ENCODE measurements at places on chromosomes 16 and 17.
A peak's percentile ranks its signal among the peaks of the same experiment; 100 is the strongest.

- DNase-seq = no peak
These were observed 3.9 kb downstream of the TRPV2 start for GRCh38 chr17:16419074-16419928.

- DNase-seq = no peak
These were observed 17.9 kb downstream of the SNX29 start for GRCh38 chr16:11994143-11995119.

- DNase-seq = no peak
These were observed 1.8 kb upstream of the SLC16A3 start for GRCh38 chr17:82226809-82227628.

- no peak for DNase-seq
These were observed 42.6 kb downstream of the PIK3R5 start for GRCh38 chr17:8922928-8923327.

DNA sequence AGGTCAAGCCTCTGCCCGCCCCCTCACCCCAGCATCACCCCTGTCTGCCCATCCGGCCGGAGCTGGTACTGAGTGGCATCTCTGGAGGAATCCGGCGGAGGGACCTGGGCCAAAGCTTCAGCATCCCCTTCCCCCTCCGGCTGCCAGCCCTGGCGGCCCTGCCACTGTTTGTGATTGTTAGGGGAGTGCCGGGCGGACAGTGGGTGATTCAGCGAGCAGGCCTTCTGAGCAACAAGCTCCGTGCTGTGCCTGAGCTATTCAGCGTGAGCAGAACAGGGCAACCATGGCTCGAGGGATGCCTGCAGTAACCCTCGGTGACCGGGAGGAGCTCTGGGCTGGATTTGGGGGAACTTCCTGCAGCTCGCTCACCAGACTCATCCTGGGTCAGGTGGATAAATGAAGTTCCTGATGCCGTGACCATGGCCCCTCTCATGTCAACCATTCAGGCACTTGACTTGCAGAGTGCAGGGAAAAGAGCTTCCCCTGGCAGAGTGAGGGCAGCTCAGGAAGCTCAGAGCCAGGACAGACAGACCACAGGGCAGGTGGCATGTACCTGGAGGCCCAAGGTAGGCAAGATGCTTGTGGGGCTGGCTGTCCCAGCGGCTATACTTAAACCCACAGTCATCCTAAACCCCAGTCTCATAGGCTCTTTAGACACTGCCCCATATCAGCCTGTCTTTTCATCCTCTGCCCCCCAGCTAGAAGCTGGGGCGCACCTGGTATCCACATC lies 24.3 kb upstream of the MLKL start:
- DNase-seq = no peak

DNA sequence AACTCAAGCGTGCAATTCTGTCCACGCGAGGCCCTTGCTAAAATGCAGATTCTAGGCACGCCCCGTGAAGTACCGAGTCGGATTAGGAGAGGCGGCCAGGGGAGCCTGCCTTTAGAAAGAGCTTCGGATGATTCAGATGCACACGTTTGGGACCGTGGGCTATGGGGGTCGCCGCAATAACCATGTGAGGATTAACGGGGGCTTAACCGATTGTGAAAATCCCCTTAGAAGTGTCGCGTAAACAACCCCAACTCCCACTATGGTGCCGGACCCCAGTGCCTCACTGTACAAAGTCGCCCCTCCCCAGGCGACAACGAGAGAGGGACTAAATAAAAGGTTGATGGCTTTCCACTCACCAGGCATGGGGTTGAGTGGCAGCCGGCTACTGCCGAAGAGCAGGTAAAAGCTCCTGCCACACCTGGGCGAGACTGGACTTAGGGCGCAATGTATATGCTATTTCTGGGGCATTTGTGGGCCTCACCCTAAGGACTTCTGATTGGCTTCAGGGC lies 635 bp upstream of the SP2 start:
- no peak for DNase-seq

- DNase-seq = no peak
These were observed 170.5 kb downstream of the C16orf95 start for GRCh38 chr16:87146676-87147075.

- DNase-seq = no peak
These were observed 69.0 kb downstream of the SPECC1 start for GRCh38 chr17:20077978-20078685.

DNA sequence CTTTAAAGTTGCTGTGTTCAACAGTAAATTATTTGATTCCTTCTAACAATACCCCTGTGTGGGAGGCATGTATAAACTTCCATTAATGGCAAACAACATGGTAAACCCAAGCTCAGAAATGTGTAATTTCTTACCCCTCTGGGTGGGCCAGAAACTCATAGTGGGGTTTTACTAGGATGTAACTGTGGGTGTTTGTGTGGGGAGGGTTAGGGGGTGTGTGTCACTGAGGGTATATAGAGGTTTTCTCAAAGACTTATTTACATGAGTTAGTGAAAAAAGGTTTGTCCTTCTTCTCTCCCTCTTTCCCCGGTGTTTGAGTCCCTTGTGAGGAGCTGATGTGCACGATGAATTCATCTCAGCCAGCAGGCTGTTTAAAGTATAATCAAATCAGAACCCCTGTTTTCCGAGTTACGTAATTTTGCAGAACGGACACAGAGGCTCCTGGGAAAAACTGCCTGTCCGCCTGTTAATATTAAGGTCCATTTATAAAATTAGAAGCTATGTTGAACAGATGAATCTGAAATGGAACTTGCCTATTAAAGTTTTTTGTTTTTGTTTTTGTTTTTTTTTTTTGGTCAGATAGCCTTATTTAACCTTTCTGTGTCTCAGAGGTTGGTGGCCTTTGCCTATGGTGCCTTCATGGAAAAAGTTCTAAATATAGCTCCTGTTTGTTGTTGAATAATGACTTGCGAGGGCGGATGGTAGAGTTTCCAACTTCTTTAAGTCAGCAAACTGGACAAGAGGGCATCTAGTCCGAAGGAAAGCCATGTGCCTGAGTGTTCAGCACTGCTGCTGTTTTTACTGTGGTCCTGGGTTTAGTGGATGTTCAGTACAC lies 73.3 kb downstream of the MSI2 start:
- DNase-seq = no peak

GRCh38 chr16:85279825-85280545 lies 167.7 kb upstream of the CIBAR2 start:
- no peak for DNase-seq

- no peak for DNase-seq
These were observed 7.4 kb downstream of the MED13 start for GRCh38 chr17:62057696-62058095.

GRCh38 chr17:1785930-1786329 lies 24.1 kb downstream of the SERPINF1 start:
- DNase-seq = no peak

DNA sequence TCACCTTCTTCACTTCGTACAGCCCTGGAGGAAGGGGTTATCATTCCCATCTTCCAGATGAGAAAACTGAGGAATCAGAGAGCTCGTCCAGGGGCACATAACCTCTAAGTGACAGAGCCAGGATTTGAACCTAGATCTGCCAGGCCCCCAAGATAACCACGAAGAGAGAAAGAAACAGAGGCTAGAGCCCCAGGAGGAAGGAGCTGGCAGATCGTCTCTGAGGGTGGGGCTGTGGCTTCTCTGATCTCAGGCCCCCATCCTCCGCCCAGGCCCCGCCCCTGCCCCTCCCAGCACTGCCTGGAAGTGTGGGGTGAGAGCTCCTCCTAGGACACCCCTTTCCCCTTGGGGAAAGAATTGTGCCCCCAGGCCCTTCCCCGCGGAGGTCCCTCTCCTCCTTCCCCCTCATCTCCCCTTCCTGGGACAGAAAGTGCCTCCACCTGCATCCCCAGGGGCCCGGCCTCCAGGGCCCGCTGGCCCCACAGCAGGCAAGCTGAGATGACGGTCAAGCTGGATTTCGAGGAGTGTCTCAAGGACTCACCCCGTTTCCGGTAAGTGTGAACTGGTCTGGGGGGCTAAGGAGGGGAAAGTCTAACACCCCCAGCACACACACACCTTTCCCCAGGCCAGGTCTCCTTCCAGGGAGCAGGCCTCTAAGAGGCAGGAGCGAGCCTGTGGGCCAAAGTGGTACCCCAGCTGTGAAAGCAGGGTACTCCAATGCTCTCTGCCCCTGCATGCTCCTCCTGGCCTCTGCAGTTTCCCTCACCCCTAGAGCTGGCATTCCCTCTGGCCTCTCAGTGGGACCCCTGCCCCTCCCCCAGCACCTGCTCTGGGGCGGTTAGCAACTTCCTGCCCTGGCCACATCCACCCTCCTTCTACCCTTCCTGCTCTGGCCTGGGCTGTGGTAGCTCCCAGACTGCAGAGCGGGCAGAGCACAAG lies at the start of gene ACAP1:
TSS of gene ACAP1 (plus strand) at position 290 of the 936 bp plus-strand sequence. CDS start at position 496, 206 bp downstream.
- peak; percentile 40 for DNase-seq

- DNase-seq = no peak
These were observed 17.9 kb upstream of the CD300E start for GRCh38 chr17:74641224-74641957.

GRCh38 chr17:41367426-41368075 lies 2.1 kb downstream of the KRT33B start:
- no peak for DNase-seq

DNA sequence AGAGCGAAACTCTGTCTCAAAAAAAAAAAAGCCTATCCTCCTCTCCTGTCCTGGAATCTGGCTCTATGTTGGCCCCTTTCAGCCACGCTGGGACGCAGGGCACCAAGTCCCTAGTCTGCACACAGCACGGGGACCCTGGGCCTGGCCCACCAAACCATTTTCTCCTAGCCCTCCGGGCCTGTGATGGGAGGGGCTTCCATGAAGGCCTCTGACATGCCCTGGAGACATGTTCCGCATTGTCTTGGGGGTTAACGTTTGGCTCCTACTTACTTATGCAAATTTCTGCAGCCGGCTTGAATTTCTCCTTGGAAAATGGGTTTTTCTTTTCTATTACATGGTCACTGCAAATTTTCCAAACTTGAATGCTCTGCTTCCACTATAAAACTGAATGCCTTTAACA lies 12.6 kb upstream of the GPT2 start:
- no peak for DNase-seq

GRCh38 chr17:29289852-29290251 lies 4.1 kb downstream of the NUFIP2 start:
- no peak for DNase-seq

DNA sequence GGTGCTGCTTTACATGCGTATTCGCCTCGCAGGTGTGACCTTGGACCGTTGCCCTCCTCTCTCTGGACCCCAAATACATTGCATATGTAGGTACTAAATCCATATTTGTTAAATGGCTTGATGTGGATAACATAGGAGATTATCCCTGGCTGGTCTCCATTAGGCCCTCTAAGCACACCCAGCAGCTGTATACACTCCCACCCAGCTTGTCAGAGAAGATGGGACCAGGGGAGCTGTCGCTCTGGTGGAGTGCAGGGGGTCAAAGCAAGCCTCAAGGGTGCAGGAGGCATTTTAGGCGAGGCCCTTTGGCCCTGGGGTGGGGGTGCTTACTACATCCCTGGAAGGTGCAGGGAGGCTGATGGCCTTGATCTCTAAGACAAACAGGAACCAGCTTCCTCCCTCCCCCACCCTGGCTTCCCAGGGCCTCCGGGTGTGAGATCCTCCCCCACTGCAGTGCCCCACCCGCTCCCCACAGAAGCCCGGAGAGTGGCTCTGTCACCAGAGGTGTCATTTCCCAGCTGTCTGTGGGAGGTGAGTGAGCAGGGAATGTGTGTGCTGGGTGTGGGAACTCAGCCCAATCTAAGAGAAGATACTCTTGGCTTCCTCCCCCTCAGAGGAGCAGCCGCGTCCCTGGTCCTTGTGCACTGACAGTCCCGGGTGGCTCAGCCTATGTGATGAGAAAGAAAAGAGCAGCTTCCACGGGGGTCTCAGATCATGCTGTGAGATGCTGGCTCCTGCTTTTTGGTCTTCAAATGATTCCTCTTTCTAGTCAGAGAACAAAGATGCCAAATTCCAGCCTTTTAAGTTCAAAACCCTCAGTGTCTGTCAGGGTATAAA lies 1.4 kb upstream of the VAMP2 start:
- peak; percentile 25 for DNase-seq

GRCh38 chr17:76997981-76998531 lies 129.9 kb downstream of the MGAT5B start:
- DNase-seq = no peak

DNA sequence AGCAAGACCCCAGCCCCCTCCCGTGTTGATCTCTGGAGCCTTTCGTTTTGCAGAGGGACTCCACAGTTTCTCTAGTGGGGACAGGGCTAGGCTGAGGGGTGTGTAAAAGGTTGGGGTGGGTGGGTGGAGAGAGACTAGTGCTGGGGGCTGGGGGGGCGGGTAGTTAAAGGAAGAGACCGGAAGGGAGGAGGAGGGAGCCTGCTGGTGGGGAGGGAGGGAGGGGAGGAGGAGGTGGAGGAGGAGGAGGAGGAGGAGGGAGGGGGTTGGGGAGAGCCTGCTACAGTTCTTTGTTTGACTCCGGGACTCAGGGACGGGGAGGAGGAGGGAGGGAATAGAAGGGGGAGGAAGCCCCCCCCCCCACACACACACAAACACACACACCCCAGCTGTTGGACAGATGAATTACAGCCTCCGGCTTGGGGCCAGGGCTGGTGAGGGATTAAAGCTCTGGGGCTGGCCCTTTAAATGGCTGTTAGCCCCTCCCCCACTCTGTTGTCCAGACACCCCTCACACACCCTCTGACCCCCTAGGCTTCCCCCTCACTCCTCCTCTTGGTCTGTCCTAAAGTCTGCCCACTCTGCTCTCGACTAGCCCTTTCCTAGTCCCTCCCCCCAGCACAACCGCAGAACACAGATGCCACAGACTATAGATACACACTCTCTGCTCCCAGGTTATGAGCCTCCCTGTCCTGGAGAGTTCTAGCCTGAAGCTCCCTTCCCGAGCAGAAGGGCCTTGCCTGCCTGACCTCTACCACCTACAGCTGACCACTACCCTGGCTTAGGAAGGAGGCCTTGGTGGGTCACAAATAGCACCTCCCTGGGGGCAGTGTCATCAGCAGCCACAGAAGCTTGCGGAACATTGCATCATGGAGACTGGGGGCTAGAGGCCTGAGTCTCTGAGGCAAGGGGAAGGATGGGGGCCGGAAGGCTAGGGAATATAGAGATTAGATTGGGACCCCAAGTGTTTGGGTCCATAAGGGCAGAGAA lies 4.4 kb downstream of the KDM6B start:
- DNase-seq = no peak

DNA sequence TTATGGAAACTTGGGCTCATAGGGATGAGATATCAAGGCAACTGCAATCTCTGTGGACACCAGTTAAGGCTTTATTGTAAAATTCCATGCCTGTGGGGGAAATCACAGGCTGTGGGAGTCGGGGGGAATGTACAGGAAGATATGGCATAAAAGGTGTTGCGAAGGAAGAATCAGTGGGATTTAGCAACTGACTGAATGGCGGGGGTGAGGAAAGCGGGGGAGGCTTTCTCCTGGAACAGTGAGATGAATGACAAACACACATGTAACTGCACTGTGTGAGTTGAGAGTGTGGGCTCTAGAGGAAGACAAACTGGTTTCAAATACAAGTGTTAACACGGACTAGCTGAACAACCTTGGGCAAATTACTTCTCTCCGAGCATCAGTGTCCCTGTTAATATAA lies 143.7 kb downstream of the PRKCB start:
- no peak for DNase-seq
